ENCODE measurements at places on chromosomes 11 and 22. TPM values are rescaled to one million over a fixed set of nuclear protein-coding genes. Genes with fewer than 3 reads are reported as not detected.

ASRGL1 gene
- 22.6 TPM for total RNA-seq

APOA5 gene
- total RNA-seq = not detected

DNA sequence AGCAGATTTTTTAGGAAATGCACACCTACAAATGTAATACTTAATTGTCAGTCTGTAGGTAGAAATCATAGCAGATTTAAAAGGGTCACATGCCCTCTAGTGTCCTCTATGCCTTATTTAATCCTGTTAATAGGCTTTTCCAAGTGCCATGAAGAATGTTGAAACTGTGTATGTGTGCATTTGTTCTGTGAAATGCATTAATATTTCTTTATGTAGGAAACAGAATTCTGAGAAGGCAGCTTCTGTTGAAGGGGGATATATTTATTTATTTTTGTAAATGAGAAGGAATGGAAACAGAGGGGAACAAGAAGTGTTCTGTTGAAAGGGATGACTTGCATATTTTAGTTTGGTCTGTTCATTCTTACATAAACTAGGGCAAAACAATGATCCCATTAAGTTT lies 51.0 kb downstream of the SVIP start:
- DNase-seq = no peak

- no peak for DNase-seq
These were observed 8.3 kb upstream of the RCE1 start for GRCh38 chr11:66834943-66835342.

GRCh38 chr22:49460592-49461281 lies 366.9 kb downstream of the BRD1 start:
- DNase-seq = no peak

DNA sequence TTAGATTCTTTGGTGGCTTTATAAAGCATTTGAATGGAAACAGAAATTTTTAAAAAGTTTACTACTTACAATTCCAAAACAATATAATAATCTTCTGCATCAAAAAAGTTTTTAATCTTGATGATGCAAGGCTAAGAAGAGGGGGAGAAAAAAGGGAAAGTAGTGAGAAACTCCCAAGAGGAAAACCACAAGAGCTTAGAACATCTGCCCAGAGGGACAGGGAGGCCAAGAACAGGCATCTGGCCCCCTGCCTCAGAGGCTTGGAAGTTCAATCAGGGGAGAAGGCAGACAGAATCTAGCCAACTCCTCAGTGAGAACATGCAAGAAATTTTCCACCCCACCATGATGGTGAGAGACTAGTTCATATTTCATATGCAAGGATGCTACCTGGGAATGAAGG lies 23.8 kb upstream of the TTC28 start:
- DNase-seq = no peak

GRCh38 chr22:19134176-19134831 lies 3.2 kb downstream of the TSSK2 start:
- no peak for DNase-seq

GRCh38 chr11:68828155-68828931 lies 13.4 kb downstream of the CPT1A start:
- DNase-seq = no peak

All from mesenteric fat pad (tissue), 1 donor.